ENCODE measurements at places on chromosomes 12 and 14. TPM values are rescaled to one million over a fixed set of nuclear protein-coding genes. Genes with fewer than 3 reads are reported as not detected.

Gene GARIN6
- total RNA-seq: not detected

Gene CLEC9A
- total RNA-seq: not detected

Gene PPP1R13B
- 2.0 TPM for total RNA-seq

Gene C1R
- 16.3 TPM for total RNA-seq

Gene LARP4
- total RNA-seq: 79.2 TPM

Gene PXN
- 38.0 TPM for total RNA-seq

Gene LRRC74A
- total RNA-seq: not detected

Gene IFNG-AS1
- not detected for total RNA-seq

Gene LBHD2
- total RNA-seq: not detected

Gene ACOT4
- 4.7 TPM for total RNA-seq

Gene NOPCHAP1
- total RNA-seq: 19.1 TPM

Gene BMP4
- 1.8 TPM for total RNA-seq

Gene CCDC197
- not detected for total RNA-seq

Gene RILPL2
- total RNA-seq: 1.0 TPM

Measured in melanocyte of skin (primary cell).